ENCODE measurements at places on chromosomes 4 and X. TPM values are rescaled to one million over a fixed set of nuclear protein-coding genes. Genes with fewer than 3 reads are reported as not detected.

The TCEAL5 gene
- not detected for total RNA-seq

The BEX4 gene
- total RNA-seq: 12.9 TPM

The RIPPLY1 gene
- not detected for total RNA-seq

The SSX2B gene
- not detected for total RNA-seq

The PRRG3 gene
- total RNA-seq: not detected

The ZFP42 gene
- not detected for total RNA-seq

The CFI gene
- not detected for total RNA-seq

The CYBB gene
- 155 TPM for total RNA-seq

The JCHAIN gene
- total RNA-seq: 47.0 TPM

The FSTL5 gene
- total RNA-seq: not detected

The DEFB131A gene
- total RNA-seq: not detected

The SLC25A4 gene
- total RNA-seq: 8.9 TPM

The MAGEB2 gene
- total RNA-seq: not detected

The ANK2 gene
- total RNA-seq: 5.4 TPM

The HERC5 gene
- 4.8 TPM for total RNA-seq

The LSM6 gene
- 57.4 TPM for total RNA-seq

The ASB9 gene
- total RNA-seq: not detected

The RPA4 gene
- 0.81 TPM for total RNA-seq

The CSAG3 gene
- not detected for total RNA-seq

The TNIP3 gene
- 0.15 TPM for total RNA-seq

The POLN gene
- 1.4 TPM for total RNA-seq

The UGT2A3 gene
- not detected for total RNA-seq

The SATL1 gene
- total RNA-seq: not detected

The HSFX4 gene
- not detected for total RNA-seq

The BEX1 gene
- not detected for total RNA-seq

The OSTC gene
- 56.7 TPM for total RNA-seq

The PRMT9 gene
- 8.9 TPM for total RNA-seq

The KCTD8 gene
- not detected for total RNA-seq

The CNKSR2 gene
- total RNA-seq: 15.7 TPM

The NEIL3 gene
- total RNA-seq: 0.35 TPM
